ENCODE measurements at places on chromosomes 6 and 20. TPM values are rescaled to one million over a fixed set of nuclear protein-coding genes. Genes with fewer than 3 reads are reported as not detected.

Gene CDSN
- not detected for polyA plus RNA-seq

GRCh38 chr20:3168079-3168828, 5.1 kb downstream of the LZTS3 start:
- DNase-seq, result peak; percentile 91

DNA sequence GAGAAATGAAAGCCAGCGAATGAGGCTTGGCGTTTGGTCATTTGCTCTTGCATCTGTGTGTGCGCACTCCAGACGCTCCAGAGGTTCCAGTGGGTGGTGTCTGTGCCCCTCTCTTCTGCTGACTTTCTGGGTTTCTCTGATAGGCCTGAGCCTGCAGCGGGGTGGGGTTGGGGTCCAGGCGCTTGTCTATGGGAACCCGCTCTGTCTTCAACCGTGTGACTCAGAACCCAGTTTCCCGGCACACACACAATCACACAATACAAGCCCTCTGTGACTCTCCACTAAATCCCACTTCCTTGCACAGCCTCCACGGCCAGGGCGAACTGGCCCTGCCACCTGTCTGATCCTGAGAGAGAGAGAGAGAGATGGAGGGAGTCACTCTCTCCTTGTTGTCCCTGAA, 24.6 kb downstream of the RBM38 start:
- no peak for DNase-seq

DNA sequence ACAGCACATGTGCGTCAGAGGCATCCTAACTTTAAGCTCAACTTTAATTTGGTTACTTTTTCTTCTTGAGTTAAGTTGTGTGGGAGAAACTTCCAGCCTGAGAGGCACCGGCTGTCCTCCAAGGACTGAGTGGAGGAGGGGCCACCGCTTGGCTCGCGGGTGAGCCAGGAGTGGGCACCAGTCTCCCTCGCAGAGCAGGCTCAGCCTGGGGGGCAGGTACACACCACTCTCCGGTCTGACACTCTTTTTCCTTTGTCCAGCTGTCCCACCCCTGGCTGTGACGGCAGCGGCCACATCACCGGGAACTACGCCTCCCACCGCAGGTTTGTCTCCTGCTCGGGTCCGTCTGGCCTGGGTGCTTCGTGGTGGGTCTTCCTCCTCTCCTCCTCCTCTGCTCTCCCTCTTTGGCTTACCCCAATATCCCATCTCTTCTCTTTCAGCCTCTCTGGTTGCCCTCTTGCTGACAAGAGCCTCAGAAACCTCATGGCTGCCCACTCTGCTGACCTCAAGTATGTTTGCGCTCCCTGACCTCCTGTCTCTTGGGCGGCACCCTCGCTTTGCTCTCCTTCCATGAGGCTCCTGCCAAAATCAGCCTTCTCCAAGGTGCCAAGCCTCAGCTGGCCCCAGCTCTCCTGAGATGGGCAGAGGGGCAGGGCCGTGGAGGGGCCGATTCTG, 32.6 kb upstream of the PCMTD2 start:
- DNase-seq, result no peak

DNA sequence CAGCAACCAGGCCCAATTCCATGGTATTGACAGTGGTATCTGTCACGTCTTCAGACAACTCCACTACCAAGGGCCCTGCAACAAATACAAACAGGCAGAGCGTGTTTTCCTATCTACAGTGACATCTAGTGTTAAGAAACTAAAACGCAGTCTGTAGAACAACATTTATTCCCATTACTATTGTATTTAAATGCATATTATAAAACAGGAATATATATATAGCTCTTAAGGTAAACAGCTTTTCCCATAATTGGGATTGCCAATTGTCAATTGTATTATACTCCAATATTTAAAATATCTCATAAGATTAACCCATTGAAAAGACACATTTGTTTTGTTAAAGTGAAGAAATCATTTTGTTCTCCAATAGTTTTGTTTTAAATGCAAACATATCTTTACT, 97.2 kb downstream of the KIF16B start:
- peak; percentile 72 for DNase-seq

DNA sequence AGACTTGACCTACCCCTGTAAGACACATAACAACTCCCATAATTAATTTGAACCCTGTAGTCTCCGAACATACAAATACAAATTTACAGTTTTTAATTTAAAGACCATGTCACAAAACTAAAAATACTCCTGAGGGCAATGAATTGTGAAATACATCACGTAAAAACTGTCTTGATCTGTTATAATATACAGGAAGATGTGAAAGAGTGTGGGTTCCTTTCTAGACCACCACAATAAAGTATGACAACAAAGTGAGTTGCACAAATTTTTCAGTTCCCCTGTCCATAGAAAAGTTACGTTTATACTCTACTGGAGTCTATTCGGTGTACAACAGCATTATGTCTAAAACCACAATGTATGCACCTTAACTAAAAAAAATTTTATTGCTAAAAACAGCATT, 11.0 kb upstream of the BLOC1S5 start:
- no peak for DNase-seq

DNA sequence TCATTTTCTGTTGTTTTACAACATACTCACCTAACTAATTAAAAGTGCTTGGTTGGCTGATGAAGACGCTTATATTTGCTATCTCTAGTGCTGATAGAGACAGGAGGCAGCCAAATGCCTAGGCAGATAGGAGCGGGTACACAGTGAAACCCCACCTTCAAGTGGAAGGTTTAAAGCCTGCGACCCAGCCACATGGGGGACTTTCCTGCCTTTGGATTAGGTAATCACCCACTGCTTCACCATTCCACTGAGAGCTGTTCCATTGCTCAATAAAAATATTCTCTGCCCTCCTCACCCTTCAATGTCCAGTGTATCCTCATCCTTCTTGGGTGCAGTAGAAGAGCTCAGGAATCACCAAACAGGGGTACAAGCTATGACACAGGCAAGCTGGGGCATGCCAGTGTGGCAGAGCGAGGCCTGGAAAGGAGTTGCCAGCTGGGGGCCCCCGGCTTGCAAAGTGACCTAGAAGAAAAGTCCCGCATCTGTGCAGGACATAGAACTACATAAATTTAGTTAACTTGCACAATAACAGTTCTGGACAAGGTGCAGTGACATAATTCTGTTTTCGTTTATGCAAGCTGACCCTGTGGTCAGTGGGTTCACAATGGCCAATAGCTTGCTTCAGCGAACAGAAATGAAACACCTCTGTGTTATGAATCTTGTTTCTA, 112.0 kb upstream of the MLIP start:
- no peak for DNase-seq

- no peak for DNase-seq
Observed at GRCh38 chr6:31285486-31285885, 13.6 kb upstream of the HLA-C start.

GRCh38 chr6:157229132-157229618, 94.1 kb downstream of the TMEM242 start:
- peak; percentile 41 for DNase-seq

- DNase-seq, result peak; percentile 90
Observed at GRCh38 chr20:18058661-18059467, 1.1 kb upstream of the OVOL2 start.

DNA sequence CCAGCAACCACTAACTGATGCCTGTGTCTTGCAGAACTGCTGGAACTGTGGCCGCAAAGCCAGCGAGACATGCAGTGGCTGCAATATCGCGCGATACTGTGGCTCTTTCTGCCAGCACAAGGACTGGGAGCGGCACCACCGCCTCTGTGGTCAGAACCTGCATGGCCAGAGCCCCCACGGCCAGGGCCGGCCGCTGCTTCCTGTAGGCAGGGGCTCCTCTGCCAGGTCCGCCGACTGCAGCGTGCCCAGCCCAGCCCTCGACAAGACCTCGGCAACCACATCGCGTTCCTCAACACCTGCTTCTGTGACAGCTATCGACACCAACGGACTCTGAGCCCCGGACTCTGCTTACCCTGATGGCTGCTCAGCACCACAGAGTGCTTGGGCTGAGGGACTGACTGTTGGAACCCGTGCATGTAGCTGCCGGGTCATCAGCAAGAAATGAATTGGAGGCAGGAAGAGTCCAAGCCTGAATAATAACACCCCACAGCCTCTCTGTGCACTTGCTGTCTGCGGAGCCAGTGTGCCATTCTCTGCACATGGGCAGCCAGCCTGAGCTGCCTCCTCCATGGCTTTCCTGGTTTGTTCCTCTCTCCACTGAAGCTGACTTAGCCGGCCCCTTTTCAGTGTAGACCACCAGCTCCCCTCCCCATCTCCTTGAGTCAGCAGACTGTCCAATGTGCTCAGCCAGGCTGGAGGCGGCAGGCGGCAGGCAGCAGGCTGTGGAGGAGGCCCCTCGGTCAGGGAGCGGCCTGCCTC, 17.6 kb upstream of the C20orf144 start:
- no peak for DNase-seq

Gene STK35
- polyA plus RNA-seq, result 15.9 TPM

DNA sequence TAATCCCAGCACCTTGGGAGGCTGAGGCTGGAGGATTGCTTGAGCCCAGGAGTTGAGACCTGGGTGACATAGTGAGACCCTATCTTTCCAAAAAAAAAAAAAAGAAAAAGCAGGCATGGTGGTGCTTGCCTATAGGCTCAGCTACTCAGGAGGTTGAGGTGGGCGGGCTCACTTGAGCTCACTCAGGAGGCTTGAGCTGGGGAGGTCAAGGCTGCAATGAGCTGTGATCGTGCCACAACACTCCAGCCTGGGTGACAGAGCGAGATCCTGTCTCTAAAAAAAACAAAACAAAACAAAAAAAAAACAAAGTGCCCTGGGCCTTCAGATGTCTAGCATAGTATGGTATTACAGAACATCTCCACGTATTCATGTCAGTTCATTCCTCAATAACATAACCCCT, 42.9 kb downstream of the ZFAND3 start:
- DNase-seq, result peak; percentile 50

DNA sequence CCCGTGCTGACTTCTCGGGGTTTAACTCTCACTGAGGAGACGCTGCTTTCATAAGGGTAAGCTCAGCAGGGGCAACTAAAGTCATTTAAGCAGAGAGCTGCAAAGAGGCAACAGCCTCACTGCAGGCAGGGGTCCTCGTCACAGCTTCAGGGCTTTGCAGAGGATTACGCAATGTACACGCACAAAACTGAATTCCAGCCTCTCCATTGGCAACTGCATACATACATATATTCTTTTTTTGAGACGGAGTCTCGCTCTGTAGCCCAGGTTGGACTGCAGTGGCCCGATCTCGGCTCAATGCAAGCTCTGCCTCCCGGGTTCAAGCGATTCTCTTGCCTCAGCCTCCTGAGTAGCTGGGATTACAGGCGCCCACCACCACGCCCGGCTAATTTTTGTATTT, 2.4 kb downstream of the GMEB2 start:
- DNase-seq, result peak; percentile 53

Gene LY6G6C
- polyA plus RNA-seq, result 0.23 TPM

GRCh38 chr6:43890197-43891062, 120.4 kb downstream of the VEGFA start:
- DNase-seq, result peak; percentile 8

DNA sequence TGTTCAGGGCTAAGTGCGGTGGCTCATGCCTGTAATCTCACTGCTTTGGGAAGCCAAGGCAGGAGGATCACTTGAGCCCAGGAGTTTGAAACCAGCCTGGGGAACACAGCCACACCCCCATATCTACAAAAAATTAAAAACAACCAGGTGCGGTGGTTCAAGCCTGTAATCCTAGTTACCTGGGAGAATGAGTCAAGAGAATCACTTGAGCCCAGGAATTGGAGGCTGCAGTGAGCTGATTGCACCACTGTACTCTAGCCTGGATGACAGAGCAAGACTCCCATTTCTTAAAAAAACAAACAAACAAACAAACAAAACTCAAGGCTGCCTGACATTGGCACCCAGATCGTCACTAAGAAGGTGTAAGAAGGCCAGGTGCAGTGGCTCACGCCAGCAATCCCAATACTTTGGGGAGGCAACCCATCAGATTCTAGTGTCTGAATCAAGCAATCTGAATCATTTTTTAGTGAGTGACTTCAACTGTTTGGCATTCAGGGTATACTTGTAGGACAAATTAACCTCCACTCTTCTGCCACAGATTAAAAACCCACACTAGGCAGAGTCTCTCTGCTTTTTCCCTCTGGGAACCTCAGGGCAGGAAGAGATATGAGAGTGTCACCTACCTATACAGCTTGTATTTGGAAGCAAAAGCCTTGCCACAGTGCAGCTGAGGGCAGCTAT, 6.1 kb downstream of the PLAGL2 start:
- no peak for DNase-seq

Gene RBBP9
- polyA plus RNA-seq, result 4.8 TPM

Gene SRMS
- not detected for polyA plus RNA-seq

DNA sequence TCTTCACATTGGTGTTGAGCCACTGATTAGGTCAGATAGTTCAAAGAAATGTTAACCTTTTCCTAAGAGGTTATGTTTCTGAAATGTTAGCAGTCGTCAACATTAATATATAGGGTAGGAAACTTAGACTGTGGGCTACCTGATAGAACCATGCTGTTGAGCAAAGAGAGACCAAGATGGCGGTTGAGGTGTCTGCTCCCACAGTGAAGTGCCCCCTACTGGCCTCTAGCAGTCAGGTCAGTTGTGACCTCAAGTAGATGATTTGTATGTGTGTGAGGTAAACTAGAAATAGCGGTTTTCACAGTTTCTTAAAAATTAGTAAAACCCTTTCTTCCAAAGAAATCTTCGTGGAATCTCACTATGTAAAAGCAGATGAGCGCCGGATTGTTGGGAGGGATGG, 40.3 kb downstream of the MTHFD1L start:
- peak; percentile 49 for DNase-seq

- peak; percentile 4 for DNase-seq
Observed at GRCh38 chr6:91476000-91476399, 889.1 kb upstream of the MAP3K7 start.

Gene DHX35
- polyA plus RNA-seq, result 8.3 TPM

DNA sequence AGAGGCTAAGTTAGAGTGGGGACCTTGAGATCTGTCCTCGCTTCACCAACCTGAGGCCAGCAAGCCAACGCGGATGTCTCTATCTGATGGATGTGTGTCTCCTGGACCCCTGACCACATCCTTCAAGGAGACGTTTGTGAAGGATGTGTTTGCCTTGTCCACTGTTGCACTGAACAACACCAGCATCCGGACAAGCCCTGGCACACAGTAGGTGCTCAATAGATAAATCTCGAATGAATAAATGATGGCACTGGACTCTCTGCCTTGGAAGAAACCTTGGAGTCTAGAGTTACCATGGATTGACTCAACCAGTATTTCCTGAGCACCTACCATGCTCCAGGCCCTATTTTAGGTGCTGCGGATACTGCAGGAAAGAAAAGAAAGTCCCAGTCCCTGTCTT, 97.7 kb upstream of the PTPN1 start:
- DNase-seq, result no peak

DNA sequence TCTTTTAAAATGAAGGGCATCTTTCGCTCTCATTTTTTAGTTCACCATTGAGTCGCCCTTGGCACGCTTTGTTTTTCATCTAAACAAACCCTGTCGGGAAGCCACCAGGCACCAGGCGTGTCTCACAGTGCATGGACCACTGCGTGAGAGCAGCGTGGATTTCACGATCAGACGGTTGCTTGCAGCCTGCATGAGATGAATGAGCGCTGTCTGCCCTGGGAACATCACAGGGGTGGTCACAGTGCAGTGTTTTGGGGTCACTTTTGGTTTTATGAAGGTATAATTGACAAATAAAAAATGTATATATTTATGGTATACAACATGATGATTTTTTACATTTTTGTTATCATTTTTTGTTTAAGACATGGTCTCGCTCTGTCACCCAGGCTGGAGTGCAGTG, 61.3 kb downstream of the CDH4 start:
- DNase-seq, result no peak

GRCh38 chr20:62117362-62117646, 5.0 kb upstream of the LSM14B start:
- no peak for DNase-seq

GRCh38 chr20:9214685-9215084, 145.8 kb downstream of the PLCB4 start:
- DNase-seq, result no peak
